ENCODE measurements at places on chromosomes 2 and 18. TPM values are rescaled to one million over a fixed set of nuclear protein-coding genes. Genes with fewer than 3 reads are reported as not detected.

DNA sequence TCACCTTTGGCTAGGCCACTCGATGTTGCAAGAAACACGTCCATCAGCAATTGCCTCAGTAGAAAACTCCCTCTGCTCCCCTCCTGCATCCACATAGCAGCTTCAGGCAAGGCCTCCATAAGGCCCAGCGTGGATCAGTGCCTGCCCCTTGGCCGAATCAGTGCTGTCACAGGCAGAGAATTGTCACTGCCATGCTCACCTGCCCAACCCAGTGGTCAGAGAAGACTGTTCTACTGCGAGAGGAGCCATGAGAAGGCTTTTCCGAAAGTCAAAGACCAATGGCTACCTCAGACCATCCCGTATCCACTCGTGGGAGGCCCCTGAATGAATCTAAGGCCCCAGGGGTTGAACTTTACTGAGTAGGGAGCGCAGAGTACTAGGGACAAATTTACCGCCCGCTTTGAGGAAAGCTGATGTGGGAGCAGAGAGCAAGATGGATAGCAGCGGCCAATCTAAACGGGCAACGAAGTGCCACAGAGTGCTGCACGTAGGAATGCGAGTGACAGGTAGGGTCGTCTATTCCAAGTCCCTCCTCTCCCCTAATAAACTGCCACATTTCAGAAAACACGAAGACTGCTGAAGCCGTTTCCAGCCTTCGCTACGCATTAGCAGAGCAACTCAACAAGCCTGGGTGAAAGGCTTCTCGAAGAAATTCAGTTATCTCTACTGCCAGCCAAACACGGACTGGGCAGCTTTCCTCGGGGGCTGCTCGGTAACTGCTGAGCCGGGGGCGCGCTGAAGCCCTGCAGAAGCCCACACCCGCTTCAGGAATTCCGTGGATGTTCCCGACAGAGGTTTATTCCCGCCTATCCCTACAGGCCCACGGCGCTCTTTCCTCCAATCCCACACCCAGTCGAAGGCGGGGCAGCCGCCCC lies 968 bp upstream of the RALBP1 start:
- DNase-seq, result no peak

DNA sequence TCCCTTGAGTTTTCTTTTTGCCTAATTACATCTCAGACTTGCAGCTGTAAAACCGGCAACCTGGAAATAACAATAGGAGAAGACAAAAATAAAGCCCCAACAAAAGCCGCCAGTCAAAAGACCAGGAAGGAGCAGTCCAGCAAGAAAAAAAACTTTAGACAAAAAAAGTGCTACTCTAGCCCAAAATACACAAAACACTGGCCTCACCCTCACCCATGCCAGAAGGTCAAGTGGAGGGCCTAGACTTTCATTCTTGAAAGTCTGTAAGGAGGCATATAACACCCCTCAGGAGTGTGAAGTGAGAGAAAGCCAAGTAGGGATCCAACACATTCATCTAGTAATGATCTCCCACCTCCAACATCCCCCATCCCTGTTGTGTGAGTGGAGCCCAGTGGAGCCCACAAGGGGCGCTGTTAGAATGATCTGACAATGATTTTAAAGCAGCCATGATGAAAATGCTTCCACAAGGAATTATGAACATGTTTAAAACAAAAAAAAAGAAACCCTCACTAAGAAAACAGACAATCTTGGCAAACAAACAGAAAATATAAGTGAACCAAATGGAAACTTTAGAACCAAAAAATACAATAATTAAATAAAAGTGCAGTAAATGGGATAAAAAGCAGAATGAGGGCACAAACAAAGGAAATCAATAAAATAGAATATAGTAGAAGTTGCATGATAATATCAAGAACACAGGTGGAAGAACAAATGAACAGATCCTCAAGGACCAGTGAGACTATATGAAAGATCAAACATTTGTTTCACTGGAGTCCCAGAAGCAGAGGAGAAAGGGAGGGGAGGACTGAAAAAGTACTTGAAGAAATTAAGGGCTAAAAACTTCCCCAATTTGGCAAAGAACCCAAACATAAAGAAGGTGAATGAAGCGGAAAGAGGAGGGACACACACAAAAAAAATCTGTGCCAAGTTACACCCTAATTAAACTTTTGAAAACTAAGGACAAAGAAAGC lies 23.9 kb downstream of the SESTD1 start:
- no peak for DNase-seq

DNA sequence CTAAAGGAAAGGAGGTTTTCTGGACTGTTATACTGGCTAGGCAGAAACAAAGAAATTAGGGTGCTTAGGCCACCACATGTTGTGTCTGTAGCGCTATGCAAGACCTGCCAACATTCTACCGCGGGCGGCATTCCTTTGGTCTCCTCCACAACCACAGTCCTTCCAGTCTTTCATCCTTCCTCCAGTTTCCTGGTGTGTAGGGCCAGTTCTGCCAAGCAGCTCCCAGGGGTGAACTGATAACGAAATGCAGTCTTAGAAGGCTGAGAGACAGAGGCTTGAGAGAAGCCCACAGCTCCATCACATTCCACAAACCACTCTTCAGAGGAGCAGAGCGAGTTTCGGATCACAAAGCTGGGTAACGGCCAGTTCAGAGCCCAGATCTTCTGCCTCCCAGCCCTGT lies 19.5 kb upstream of the CXXC1 start:
- DNase-seq, result no peak

EVX2 gene
- not detected for total RNA-seq

TWSG1 gene
- 9.0 TPM for total RNA-seq

PRLH gene
- not detected for total RNA-seq

D2HGDH gene
- 46.2 TPM for total RNA-seq
